ENCODE measurements at places on chromosomes 4 and X.

DNA sequence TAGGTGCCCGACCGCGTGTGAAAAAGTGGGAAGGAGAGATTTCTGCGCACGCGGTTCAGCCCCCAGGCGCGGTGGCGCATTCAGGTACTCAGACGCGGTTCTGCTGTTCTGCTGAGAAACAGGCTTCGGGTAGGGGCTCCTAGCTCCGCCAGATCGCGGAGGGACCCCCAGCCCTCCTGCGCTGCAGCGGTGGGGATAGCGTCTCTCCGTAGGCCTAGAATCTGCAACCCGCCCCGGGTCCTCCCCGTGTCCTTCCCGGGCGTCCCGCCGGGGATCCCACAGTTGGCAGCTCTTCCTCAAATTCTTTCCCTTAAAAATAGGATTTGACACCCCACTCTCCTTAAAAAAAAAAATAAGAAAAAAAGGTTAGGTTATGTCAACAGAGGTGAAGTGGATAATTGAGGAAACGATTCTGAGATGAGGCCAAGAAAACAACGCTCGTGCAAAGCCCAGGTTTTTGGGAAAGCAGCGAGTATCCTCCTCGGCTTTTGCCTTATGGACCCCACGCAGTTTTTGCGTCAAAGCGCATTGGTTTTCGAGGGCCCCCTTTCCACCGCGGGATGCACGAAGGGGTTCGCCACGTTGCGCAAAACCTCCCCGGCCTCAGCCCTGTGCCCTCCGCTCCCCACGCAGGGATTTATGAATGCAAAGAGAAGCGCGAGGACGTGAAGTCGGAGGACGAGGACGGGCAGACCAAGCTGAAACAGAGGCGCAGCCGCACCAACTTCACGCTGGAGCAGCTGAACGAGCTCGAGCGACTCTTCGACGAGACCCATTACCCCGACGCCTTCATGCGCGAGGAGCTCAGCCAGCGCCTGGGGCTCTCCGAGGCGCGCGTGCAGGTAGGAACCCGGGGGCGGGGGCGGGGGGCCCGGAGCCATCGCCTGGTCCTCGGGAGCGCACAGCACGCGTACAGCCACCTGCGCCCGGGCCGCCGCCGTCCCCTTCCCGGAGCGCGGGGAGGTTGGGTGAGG, 3.7 kb downstream of the SHOX start:
- no peak for DNase-seq

DNA sequence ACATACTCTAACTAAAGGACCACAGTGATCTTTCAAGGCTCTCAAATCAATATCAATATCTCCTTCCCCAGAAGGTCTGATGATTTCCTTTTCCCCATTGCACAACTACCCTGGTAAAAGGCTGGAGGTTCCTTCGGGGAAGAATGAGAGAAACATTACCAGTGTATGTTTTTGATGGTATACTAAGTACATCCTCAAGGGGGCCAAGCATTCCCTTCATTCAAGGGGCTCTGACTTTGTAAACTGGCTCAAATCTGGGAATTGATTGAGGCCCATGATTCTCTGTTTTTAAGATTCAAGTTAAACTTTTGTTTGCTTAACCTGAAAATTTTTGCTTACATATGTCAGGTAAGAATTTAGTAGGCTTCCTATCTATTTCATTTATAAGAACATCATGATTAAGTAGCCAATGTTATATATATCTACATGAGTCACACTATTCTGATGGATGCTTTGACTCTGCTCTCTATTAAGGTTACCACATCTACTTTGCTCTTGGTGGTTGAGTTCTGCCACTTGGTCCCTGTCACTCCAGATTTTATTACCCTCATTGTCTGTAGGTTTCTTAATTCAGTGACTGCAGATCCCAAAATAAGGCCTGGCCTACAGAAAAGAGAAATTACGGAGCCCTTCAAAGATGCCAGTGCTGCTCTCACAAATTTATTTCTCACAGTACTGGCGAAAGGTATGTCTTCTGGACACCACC, 16.4 kb upstream of the GUCY1B1 start:
- DNase-seq: no peak

GRCh38 chr4:25500626-25501316, 123.7 kb downstream of the ANAPC4 start:
- DNase-seq: no peak

- no peak for DNase-seq
These were observed 142.5 kb downstream of the CXXC4 start for GRCh38 chr4:104352211-104352610.
